ENCODE measurements at places on chromosomes 12 and 14.

- no peak for DNase-seq
Observed at GRCh38 chr12:104549815-104550480, 93.2 kb downstream of the CHST11 start.

DNA sequence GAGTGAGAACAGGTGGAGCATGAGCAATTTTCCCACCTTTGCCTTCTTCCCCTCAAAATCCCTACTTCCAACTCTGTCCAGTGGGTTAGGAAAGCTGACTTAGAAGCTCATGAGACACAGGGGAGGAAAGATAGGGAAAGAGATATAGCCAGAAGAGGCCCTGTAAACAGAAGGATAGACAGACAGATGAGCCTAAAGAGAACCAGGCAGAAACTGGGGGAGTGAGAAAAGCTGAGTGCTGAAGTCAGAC lies 5.0 kb downstream of the AJUBA start:
- DNase-seq = no peak

- no peak for DNase-seq
Observed at GRCh38 chr14:67440513-67440912, 28.5 kb upstream of the PLEK2 start.

- DNase-seq = no peak
Observed at GRCh38 chr12:116287842-116288301, 10.4 kb upstream of the MED13L start.

Data from anterior cingulate cortex (tissue), 58 donors.